ENCODE measurements at places on chromosomes 7 and 10.
A peak's percentile ranks its signal among the peaks of the same experiment; 100 is the strongest.

- DNase-seq: peak; percentile 41
These were observed 305.2 kb downstream of the ADARB2 start for GRCh38 chr10:1432161-1432560.

DNA sequence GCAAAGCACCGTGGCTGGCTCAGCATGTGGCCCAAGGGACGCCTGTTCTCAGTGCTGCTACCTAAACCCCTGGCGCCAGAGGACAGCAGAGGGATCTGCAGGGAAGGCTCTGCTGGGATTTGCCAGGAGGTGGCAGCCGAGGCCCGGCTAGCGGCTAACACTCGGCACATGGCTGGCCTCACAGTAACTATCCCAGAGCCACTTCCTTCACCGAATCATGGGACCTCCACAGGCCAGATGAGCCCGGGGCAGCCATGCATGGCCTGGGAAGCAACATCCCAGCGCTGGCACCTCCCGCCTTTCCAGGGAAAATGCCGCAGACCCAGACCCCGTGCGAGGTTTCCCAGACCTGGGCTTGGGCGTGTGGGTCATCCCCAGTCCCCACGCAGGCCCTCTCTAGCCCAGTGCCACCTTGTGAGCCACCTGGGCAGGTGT lies 36.4 kb downstream of the DPYSL4 start:
- no peak for DNase-seq

GRCh38 chr7:38909870-38910269 lies 879 bp upstream of the VPS41 start:
- no peak for DNase-seq

GRCh38 chr10:62327885-62328284 lies 46.3 kb upstream of the ZNF365 start:
- no peak for DNase-seq

GRCh38 chr7:137818036-137818435 lies 28.7 kb downstream of the DGKI start:
- no peak for DNase-seq

GRCh38 chr7:71868797-71869196 lies 543.3 kb downstream of the CALN1 start:
- DNase-seq: peak; percentile 36

- DNase-seq: no peak
These were observed 109.5 kb downstream of the PRTFDC1 start for GRCh38 chr10:24842856-24843255.

- DNase-seq: no peak
These were observed 656.6 kb downstream of the LRMDA start for GRCh38 chr10:76088008-76088407.

DNA sequence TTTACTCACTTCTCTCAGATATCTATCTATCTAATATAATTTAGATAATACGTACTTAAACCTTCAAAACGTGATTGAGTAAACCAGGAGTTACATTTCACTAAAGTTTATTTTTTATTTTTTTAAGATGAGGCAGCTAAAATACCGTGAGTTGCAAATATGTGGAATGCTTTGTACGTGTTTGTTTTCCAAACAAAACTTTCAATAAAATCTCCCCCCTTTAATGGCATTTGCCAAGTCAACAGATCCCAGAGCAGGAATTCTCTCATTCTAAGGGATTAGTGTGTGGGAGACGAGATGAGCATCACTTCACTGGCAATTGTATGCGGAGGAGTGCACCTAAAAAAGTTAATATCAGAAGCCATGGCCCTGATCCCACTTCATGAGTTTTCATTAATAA lies 53.7 kb upstream of the MAGI2 start:
- DNase-seq: no peak

- DNase-seq: peak; percentile 68
These were observed 77.5 kb upstream of the CUX1 start for GRCh38 chr7:101739775-101740398.

- DNase-seq: no peak
These were observed 135.5 kb upstream of the IMMP2L start for GRCh38 chr7:111697771-111698170.

DNA sequence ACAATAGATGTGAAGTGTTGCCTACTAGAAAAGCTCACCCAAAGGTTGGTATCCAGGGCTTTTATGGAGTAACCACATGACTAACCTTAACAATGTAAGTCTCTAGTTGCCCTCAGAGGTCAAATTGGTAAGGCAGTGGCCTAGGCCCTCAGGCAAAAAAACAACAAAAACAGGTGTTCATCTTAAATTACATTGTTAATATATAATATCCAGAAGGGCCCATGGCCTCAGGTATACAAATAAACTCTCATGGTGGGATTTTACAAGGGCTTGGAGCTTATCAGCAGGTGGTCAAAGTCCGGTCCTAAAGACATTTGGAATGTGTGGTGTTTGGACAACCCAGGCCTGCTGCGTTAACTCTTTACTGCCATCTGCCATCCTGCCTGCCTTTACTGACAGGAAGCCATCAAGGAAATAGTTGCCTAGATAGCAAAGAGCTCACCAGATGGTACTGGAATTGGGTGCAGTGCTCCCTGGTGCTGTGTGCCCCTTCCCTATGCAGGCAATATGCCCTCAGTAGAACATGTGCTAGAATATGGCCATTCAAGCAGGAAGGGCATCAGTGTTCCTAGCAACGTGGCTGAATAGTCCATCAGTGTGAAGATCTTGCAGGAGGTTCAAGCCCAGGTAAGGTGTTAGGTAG lies 36.2 kb downstream of the TOMM7 start:
- no peak for DNase-seq

DNA sequence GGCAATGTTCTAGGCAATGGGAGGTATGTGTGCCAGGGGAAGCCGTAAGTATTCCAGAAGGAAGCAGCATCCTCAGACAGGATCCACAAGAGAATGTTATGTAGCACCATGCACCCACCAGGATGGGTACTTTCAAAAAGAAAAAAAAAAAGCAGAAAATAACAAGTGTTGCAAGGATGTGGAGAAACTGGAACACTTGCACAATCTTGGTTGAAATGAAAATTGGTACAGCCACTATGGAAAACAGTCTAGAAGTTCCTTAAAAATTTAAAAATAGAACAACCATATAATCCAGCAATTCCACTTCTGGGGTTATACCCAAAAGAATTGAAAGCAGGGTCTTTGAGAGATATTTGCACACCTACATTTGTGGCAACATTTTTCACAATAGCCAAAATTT lies 20.2 kb downstream of the C10orf71 start:
- no peak for DNase-seq

GRCh38 chr10:120571266-120571665 lies 114.2 kb downstream of the PLPP4 start:
- DNase-seq: no peak

Measured in NCI-H2029 (cell line).